T-cell (primary cell): ENCODE measurements at places on chromosomes 4 and X.

GRCh38 chrX:38864165-38864564 lies 62.9 kb downstream of the MID1IP1 start:
- no peak for DNase-seq

GRCh38 chr4:187666697-187667494 lies 328.7 kb upstream of the ZFP42 start:
- DNase-seq = no peak

DNA sequence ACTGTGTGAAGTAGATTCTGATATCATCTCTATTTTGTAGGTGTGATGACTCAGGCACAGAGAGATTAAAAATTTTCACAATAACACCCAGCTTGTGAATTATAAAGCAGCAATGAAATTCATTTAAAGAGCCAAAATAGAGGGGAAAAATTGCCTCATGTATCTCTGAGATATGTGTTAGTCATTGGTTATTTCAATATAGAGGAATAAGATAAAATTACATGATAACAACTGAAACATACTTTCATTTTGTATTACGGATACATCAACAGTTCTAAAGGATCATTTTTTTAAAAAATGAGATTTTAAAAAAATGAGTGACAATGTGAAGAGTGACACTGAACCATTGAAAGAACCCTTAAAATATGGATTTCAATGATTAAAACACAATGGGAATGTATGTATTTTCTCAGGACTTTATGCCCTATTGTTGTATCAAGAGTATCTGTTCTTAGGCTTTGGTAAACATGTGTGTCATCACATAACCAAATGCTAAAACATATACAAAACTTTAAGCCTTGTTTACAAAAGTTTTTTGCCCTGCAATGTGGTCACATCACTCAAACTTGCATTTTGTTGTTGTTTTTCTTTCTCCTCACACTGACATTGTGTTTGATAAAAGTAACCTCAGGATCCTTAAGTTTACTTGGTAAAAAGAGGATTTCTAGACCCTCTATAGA lies 221.3 kb downstream of the ANTXR2 start:
- no peak for DNase-seq

DNA sequence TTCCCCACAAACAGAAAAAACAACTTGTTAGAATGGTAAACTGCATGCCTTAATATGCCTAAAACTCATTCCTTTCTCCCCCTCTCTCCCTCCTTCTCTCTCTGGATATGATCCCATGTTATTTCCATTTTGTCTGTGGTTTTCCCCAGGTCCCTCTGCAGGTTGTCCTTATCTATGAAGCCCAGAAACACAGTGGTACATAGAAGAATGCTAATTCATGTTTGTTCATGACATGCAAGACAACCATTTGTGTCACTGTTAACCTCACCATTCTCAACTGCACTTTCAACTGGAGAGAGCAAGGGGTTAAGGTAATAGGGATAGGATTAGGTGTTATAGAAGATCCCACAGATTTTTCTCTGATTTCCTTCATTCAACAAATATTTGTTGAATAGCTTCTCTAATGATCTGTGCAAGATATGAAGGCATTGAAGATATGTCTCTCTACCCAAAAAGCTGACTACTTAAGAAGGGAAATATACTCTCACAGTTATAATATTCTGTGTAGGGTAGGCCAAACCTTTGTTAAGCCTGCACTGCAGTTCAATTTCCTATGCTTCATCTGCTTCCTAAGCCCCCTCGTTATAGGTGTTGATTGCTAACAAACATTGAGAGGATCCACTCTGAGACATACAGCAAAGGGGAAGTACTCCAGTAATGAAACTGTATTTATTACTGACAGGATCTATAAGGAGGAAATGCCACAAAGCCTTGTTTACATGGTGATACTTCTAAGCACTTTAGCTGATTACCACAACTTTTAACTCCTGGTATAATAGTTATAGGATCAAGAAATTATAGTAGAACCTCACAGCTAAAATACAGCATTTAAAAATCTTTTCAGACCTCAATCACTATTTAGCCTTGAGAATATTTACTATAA lies 96.1 kb downstream of the FRYL start:
- no peak for DNase-seq

DNA sequence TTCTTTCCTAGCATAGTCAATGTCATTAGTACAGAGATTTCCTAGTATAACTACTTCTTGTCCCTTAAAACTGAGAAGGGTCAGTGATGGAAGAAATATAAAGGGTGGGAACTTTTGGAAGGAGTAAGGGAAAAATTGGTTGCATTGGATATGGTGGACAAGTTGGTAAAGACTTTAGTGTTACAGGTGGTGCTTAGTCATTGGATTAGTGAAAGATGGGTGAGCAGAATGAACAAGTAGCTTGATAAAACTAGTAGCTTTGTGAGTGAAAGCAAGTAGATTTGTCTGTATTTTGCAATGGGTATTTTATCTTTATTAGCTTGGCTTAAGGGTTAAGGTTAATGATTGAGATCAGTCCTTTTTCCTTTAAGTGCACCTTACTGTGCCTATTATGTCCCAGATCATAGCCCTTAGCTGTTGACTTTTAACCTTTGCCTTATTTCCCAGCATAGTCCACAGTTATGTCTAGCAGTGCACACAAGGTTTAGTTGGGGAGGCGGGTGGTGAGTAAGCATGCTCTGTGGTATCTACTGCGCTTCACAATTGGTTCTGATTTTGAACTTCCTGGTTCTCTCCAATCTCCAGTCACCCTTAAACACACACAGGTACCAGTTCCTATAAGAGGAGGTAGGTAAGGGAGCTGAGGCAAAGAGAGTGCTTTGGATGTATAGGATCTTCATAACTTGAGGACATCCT lies 9.5 kb downstream of the WDR44 start:
- DNase-seq = no peak

DNA sequence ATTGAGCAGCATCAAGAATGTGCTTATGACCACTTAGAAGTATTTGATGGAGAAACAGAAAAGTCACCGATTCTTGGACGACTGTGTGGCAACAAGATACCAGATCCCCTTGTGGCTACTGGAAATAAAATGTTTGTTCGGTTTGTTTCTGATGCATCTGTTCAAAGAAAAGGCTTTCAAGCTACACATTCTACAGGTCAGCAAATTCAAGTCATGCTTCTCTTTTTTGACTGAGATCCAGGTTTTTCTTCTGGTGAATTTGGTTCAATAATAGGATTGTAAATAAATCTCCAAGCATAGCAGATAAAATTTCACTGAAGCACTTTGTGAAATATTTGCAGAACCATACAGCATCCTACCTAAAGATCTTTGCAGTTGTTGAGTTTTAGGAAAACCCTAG lies 218.1 kb downstream of the TLL1 start:
- DNase-seq = no peak

DNA sequence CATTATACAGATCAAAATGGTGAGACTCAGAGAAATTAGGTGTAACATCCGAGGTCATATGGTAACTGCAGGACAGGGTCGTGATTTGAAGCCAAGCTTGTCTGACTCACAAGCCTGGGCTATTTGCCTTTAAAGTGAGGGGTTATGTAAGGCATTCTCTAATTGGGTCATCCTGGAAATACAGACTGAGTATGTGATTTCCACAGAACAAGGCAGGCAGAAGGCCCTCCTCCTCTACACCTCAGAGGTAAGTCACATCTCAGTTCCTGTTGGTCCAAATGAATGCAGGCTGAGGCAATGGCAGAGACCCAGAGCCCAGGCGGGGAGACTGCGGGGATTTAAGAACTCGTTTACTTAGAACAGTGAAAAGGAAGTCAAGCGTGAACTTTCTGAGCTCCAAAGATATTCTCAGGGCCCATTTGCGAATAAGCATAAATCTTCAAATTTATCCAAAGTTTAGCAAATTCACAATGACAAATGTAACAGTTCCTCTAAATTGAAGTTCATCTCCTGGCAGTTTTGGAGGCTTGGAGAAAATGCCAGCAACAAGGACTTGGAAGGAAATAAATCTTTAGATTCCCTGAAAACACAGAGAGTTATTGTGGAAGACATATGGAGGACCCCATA lies 153.3 kb downstream of the LDB2 start:
- DNase-seq = no peak
